ENCODE measurements at places on chromosomes 1 and 21. TPM values are rescaled to one million over a fixed set of nuclear protein-coding genes. Genes with fewer than 3 reads are reported as not detected.

DNA sequence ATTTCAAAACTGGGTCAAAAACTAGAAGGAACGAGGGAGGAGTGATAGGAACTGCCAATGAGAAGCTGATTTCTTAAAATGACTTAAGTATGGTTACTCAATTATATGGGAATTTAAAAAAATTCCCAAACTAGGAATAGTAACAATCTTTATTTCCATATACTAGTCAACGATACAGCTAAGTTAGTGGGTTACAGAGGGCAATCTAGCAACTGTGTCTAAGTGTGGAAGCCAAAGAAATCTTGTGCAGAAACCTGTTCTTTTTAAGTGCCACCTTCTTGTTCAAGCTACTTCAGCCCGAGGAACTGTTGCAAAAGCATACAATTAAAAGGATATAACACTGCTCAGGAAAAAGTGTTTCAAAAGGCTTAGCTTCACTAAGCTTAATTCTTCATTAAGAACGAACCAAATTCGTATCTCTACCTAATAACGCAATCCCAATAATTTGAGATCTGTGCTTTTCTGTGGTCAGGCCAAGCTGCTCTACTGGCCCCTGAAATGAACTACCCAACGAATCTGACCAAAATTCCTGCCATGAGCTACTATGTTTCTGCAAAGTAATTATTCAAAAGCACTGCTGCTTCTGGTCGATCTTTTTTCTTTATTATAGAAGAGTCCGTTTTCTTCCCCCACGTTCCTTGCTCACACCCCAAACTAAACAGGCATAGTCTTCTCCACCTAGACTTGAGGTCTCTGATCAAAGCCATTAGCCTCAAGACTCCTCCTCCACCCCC lies 1.8 kb downstream of the USP24 start:
- H3K4me3 ChIP-seq = peak overlapping the region; percentile 86
- peaks cover 15% of the 10 kb centered on the region for H3K4me1 ChIP-seq
- H3K27ac ChIP-seq = no peak overlapping the region
- DNase-seq = no peak

- no peaks in the 10 kb centered on the region for H3K27me3 ChIP-seq
- H3K4me3 ChIP-seq = no peak overlapping the region
- H3K36me3 ChIP-seq = no peaks in the 10 kb centered on the region
- peak; percentile 88 for DNase-seq
Observed at GRCh38 chr1:16111771-16112595, 38.5 kb upstream of the FAM131C start.

- DNase-seq = peak; percentile 47
- H3K36me3 ChIP-seq = no peaks in the 10 kb centered on the region
- no peak overlapping the region for H3K27ac ChIP-seq
- H3K4me3 ChIP-seq = no peak overlapping the region
- H3K4me1 ChIP-seq = peaks cover 13% of the 10 kb centered on the region
Observed at GRCh38 chr1:223695941-223696340, 16.4 kb upstream of the CAPN2 start.

DNA sequence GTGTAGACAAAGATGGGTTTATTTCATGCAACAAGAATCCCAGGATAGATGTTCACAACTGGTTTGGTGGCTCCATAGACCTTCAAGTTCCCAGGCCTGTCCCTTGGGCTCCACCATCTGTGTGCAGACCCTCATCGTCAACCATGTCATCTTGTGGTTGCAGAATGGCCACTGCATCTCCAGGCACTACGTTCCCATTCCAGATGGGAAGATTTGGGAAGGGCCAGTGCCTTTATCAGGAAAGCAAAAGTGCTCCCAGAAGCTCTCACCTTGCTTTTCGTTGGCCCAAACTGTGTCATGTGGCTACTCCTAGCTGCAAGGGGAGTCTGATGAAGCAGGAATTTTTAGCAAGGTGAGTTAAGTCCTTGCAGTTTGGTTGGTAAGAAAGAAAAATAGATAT lies 12.8 kb downstream of the TMCC2 start:
- peaks cover 1% of the 10 kb centered on the region for H3K36me3 ChIP-seq
- no peaks in the 10 kb centered on the region for H3K27me3 ChIP-seq
- H3K4me3 ChIP-seq = no peak overlapping the region
- no peak overlapping the region for H3K27ac ChIP-seq
- peaks cover 2% of the 10 kb centered on the region for H3K4me1 ChIP-seq

GRCh38 chr1:157751283-157751682 lies 25.6 kb downstream of the FCRL2 start:
- DNase-seq = no peak
- no peaks in the 10 kb centered on the region for H3K27me3 ChIP-seq
- H3K4me3 ChIP-seq = no peak overlapping the region
- H3K36me3 ChIP-seq = no peaks in the 10 kb centered on the region
- no peaks in the 10 kb centered on the region for H3K4me1 ChIP-seq

- H3K36me3 ChIP-seq = no peaks in the 10 kb centered on the region
- H3K27me3 ChIP-seq = no peaks in the 10 kb centered on the region
- DNase-seq = no peak
- no peaks in the 10 kb centered on the region for H3K4me1 ChIP-seq
- H3K27ac ChIP-seq = no peak overlapping the region
Observed at GRCh38 chr1:197733324-197733723, 42.0 kb downstream of the DENND1B start.

DNA sequence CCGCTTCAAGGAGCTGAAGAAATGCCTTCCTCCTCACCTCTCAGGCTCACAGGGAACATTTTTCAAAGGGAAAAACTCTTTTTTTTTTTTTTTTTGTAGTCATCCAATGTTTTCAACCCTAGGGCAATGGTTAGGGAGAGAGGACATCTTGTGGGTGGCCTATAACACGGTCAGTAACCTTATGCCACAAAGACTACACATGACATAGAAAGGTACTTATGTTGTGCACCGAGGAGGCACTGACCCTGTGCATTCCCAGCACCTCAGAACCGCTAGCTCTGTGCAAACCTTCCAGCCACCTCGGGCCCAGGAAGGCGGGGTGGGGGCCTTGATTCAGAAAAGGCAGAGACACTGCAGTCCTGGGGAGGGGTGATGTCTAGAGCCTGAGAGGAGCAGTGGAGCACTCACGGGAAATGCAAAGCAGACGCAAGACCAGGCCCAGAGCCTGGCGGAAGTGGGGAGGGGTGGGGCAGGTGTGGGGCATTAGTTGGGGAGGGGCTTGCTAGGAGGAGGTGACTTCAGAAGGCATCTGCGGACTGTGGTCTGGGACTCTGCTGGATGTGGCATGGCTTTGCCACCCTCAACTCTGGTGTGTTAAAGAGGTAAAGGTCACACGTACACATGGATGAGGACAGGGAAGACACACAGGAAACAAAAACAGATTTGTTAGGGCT lies 68.6 kb downstream of the MDM4 start:
- H3K36me3 ChIP-seq = no peaks in the 10 kb centered on the region
- DNase-seq = no peak
- no peaks in the 10 kb centered on the region for H3K4me1 ChIP-seq
- H3K4me3 ChIP-seq = no peak overlapping the region
- H3K27me3 ChIP-seq = no peaks in the 10 kb centered on the region

DNA sequence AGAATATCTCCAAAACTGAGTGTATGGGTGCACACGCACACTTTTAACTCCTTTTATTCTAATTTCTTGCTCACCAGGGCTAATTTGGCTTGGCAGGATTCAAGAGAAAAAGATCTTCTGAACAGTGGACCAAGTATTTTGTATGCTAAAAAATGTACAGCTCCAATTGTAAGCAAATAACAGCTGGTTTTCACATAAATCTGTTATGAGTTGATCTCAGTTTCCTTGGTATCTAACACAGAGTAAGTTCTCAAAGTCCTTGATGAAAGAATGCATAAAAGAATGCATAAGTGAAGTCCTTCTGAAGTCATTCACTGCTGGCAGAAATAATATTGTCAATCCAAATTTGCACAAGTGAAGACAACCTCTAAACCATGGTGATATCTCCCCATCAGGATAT lies 213.0 kb downstream of the OMA1 start:
- no peak for DNase-seq
- no peaks in the 10 kb centered on the region for H3K27me3 ChIP-seq
- H3K4me1 ChIP-seq = no peaks in the 10 kb centered on the region
- no peaks in the 10 kb centered on the region for H3K36me3 ChIP-seq
- H3K4me3 ChIP-seq = no peak overlapping the region
- no peak overlapping the region for H3K27ac ChIP-seq

GRCh38 chr1:206446688-206447421 lies 23.4 kb upstream of the IKBKE start:
- no peaks in the 10 kb centered on the region for H3K27me3 ChIP-seq
- no peak overlapping the region for H3K27ac ChIP-seq
- peaks cover 11% of the 10 kb centered on the region for H3K36me3 ChIP-seq
- no peak for DNase-seq

DNA sequence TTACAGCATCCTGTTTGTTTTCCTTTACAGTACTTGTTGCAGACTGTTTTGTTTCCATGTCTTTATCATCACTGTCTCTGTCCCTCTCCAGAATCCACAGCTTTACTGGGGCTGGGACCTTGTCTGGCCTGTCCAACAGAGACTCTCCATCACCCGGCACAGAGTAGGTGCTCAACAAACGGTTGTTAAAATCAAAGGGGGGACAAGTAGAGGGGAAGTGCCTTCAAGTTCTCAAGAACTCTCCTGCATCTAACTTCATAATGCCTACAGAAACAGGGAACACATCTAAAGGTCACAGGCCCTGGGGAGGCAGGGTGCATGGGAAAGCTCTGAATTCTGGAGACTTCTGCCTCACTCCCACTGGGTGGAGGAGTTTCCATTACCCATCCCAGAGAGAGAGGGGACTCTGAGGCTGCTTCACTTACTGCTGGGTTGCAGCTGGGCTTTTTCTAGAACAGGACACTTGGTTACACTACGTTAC lies 2.3 kb upstream of the ECE1 start:
- no peak overlapping the region for H3K4me3 ChIP-seq
- peaks cover 23% of the 10 kb centered on the region for H3K4me1 ChIP-seq
- no peaks in the 10 kb centered on the region for H3K27me3 ChIP-seq
- no peaks in the 10 kb centered on the region for H3K36me3 ChIP-seq

- DNase-seq = no peak
- H3K4me3 ChIP-seq = no peak overlapping the region
- peaks cover 63% of the 10 kb centered on the region for H3K36me3 ChIP-seq
- H3K4me1 ChIP-seq = peaks cover 2% of the 10 kb centered on the region
- no peak overlapping the region for H3K27ac ChIP-seq
- no peaks in the 10 kb centered on the region for H3K27me3 ChIP-seq
Observed at GRCh38 chr21:46111857-46112724, 14.2 kb downstream of the COL6A2 start.

GRCh38 chr1:234609691-234610042 lies 311 bp downstream of the IRF2BP2 start:
- H3K4me1 ChIP-seq = peaks cover 22% of the 10 kb centered on the region
- peaks cover 6% of the 10 kb centered on the region for H3K36me3 ChIP-seq
- H3K4me3 ChIP-seq = peak overlapping the region; percentile 59
- H3K27me3 ChIP-seq = no peaks in the 10 kb centered on the region

GRCh38 chr1:1165900-1166421 lies 7.7 kb upstream of the TTLL10 start:
- no peak for DNase-seq
- no peak overlapping the region for H3K4me3 ChIP-seq
- peaks cover 3% of the 10 kb centered on the region for H3K27me3 ChIP-seq
- no peak overlapping the region for H3K27ac ChIP-seq
- no peaks in the 10 kb centered on the region for H3K4me1 ChIP-seq
- no peaks in the 10 kb centered on the region for H3K36me3 ChIP-seq

GRCh38 chr1:109946511-109946910 lies 35.9 kb downstream of the CSF1 start:
- no peak overlapping the region for H3K27ac ChIP-seq
- H3K4me3 ChIP-seq = no peak overlapping the region
- DNase-seq = no peak
- no peaks in the 10 kb centered on the region for H3K36me3 ChIP-seq

- H3K27ac ChIP-seq = no peak overlapping the region
- DNase-seq = peak; percentile 20
- H3K27me3 ChIP-seq = no peaks in the 10 kb centered on the region
- no peaks in the 10 kb centered on the region for H3K4me1 ChIP-seq
Observed at GRCh38 chr1:220680085-220680687, 10.0 kb upstream of the C1orf115 start.

DNA sequence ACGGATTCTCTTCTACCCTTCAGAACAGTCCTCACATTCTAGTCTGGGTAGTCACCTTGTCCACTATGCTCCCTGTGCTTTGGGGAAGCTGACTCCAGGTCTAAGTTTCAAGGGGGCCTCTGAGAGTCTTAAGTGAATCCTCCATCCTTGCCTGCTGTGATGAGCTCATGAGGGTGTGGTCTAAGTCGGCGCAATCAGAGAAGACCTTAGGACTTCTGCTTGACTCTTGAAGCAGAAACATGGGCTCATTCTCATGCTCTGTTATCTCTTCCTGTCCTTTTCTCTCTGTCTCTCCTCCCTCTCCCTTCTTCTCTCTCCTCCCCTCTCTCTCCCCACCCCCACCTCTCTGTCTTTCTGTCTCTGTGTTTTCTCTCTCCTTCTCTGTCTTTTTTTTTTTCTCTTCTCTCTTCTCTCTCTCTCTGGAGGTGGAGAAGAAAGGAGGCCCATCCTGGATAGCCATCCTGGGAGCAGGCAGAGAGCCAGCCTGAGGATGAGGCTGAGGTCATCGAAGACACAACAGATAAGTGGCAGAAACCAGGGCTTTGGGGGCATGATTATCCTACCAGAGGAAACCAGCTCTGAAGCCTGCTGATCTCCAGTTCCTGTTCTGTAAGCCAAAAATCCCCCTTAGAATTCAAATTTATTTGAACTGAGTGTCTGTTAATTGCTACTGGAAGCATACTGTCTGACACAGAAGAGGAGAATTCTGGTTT lies 245.6 kb downstream of the SIPA1L2 start:
- H3K4me3 ChIP-seq = no peak overlapping the region
- no peaks in the 10 kb centered on the region for H3K27me3 ChIP-seq
- H3K4me1 ChIP-seq = no peaks in the 10 kb centered on the region
- no peak overlapping the region for H3K27ac ChIP-seq
- H3K36me3 ChIP-seq = no peaks in the 10 kb centered on the region
- no peak for DNase-seq

- peaks cover 26% of the 10 kb centered on the region for H3K4me1 ChIP-seq
- no peaks in the 10 kb centered on the region for H3K27me3 ChIP-seq
- H3K27ac ChIP-seq = no peak overlapping the region
- no peaks in the 10 kb centered on the region for H3K36me3 ChIP-seq
- no peak for DNase-seq
Observed at GRCh38 chr1:15180945-15181523, 27.5 kb downstream of the TMEM51 start.

Gene CHI3L2
- polyA plus RNA-seq = 3.8 TPM

Gene COL11A1
- 0.26 TPM for polyA plus RNA-seq

Gene CNKSR1
- polyA plus RNA-seq = 0.08 TPM

Gene B3GALT5
- polyA plus RNA-seq = 0.08 TPM

Gene MYOG
- 0.03 TPM for polyA plus RNA-seq

Gene CELA3A
- polyA plus RNA-seq = not detected

Gene HS2ST1
- polyA plus RNA-seq = 19.2 TPM

Gene UMODL1
- not detected for polyA plus RNA-seq

Measured in fibroblast of lung (primary cell).